ENCODE measurements at places on chromosomes 7 and 10.

DNA sequence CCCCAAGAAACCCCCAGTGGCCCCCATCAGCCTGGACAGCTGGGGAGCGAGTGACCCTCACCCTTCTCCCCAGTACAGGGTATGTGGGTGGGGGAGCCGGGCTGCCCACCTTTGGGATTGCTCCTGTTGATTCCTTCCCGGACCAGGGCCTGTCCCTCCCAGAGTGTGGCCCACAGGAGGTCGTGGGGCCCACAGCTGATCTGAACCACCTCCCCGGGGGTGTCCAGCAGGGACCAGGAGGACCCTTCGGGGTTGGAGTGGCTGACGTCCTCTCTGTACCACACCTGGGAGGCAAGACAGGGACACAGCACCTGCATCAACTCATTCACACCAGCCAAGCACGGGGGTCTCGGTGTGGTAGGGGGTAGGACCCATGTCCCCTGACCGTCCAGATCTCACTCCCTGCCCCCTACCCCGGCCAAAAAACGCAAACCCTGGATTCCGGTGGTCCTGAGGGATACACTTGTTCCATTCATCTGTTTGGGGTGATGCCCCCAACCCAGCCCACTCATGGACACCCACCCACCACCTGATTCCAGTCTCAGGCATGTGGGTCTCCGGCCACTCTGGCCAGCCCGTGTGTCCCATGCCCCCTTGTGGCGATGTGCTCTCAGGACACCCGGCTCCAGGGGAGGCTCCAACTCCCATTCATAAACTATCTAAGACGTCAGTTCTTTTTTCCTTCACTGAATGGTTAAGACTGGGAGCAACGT, 10.9 kb downstream of the TECPR1 start:
- DNase-seq = no peak

DNA sequence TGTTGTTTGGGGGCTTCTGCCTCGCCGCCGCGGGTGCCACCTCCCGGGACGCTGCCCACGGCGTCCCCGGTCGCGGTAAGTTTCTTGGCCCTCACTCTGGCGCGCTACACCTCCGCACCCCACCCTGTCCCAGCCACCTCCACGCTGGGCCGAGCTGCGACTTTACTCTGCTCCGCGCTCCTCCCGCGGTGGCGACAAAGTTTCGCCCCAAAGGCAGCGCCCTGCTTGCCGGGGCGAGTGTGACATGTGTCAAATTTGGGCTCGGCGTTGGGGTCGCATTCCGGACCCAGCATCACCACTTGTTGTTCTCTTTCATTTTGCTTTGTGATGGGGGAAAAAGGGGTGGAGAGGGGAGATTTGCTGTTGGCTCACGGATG, 167.7 kb upstream of the PPP1R3A start:
- DNase-seq = no peak

- no peak for DNase-seq
These were observed 262.8 kb downstream of the AUTS2 start for GRCh38 chr7:69860941-69861622.

GRCh38 chr7:13880789-13881188, 108.7 kb downstream of the ETV1 start:
- no peak for DNase-seq

GRCh38 chr10:87913156-87913921, 49.9 kb downstream of the PTEN start:
- DNase-seq = no peak

DNA sequence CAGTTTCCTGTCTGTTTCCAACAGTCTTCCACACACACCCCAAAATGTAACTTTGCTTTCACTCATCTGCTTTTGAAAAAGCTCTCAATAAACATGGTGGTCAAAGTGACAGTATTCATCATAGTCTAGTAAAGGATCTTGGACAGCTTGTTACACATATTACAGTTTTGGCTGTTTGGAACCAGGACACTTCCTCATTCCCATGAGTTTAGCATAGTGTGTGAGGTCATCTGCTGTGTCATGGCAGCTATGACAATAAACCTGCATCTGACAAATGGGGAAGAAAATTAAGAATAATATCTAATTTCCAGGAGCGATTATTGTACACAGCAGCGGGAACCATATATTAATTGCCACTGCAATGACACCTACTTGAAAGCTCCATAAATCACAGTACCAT, 184.3 kb upstream of the SLC26A5 start:
- DNase-seq = no peak

- DNase-seq = no peak
These were observed 415.0 kb upstream of the NPVF start for GRCh38 chr7:25643286-25643685.

DNA sequence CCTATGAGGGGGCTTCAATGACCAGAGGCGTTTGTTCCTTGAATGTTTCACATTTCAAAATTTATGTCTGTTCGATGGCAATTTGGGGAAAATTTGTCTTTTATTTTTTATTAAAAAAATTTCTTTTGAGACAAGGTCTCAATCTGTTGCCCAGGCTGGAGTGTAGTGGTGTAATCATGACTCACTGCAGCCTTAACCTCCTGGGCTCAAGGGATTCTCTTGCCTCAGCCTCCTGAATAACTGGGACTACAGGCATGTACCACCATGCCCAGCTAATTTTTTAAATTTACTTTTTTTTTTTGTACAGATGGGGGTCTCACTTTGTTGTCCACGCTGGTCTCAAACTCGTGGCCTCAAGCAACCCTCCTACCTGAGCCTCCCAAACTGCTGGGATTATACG, 39.7 kb downstream of the OTUD1 start:
- no peak for DNase-seq

DNA sequence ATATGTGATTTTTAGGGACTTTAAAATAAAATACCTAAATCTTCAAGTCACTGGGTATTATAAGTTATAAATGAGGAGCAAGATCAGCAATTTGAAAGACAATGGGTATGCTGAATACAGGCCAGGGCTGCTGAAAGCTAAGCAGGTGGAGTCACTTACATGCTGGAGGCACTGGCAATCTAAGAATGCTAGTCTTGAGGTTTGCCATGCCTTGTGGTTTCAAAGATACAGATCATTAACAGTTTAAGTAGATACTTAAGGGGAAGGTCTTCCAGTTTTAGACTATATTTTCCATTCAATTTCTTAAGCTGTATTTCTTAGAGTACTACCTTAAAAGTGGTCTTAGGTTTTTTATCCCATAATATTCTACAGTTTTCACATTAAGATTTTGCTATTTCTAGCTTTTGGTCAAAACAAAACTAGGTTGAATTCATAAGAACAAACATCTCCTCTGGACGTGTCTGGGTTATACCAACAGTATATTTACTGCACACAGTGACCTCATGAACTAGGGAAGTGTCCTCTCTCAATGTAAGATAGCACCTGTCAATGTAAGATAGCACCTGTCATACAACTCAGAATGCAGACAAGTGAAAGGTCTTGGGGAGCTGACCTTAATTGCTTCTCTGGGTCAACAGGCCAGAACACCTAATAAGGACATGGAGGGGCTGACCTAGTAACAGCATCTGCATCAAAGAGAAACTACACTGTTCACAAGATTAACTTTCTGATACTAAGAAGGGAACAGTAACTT, 2.0 kb downstream of the SRI start:
- no peak for DNase-seq

DNA sequence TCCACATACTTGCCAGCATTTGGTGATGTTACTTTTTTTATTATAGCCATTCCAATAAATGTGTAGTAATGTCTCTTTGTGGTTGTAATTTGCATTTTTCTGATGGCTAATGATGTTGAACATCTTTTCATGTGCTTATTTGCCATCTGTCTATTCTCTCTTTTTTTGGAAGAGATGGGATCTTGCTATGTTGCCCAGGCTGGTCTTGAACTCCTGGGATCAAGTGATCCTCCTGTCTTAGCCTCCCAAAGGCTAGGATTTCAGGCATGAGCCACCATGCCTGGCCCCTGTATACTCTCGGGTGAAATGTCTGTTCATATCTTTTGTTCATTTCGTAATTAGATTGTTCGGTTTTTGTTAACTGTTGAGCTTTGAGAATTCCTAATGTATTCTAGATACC, 3.4 kb downstream of the OGDH start:
- no peak for DNase-seq

- peak; percentile 24 for DNase-seq
These were observed 6.5 kb downstream of the NACAD start for GRCh38 chr7:45082031-45082830.

All from caudate nucleus (tissue), 63 donors.